Hematopoietic multipotent progenitor cell treated with erythropoietin and hydrocortisone succinate and interleukin-3 and kit ligand, for 17 days (in vitro differentiated cells): ENCODE measurements at places on chromosomes 5 and 9.

- DNase-seq: no peak
These were observed 382.3 kb downstream of the ACTL7B start for GRCh38 chr9:108473209-108474112.

DNA sequence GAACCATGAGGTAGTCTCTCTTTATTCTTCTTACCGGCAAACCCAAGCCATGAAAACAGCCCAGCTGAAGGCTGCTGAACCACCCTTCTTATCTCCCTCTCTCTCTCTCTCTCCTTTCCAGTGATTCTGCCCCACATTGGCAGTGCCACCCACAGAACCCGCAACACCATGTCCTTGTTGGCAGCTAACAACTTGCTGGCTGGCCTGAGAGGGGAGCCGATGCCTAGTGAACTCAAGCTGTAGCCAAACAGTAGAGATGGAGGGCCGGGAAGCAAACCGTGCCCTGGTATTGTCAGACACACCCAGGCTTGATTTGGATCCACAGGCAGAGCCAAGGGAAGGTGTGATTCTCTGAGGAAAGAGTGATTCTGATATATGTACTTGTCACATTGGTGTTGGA lies 14.0 kb downstream of the GRHPR start:
- no peak for DNase-seq

DNA sequence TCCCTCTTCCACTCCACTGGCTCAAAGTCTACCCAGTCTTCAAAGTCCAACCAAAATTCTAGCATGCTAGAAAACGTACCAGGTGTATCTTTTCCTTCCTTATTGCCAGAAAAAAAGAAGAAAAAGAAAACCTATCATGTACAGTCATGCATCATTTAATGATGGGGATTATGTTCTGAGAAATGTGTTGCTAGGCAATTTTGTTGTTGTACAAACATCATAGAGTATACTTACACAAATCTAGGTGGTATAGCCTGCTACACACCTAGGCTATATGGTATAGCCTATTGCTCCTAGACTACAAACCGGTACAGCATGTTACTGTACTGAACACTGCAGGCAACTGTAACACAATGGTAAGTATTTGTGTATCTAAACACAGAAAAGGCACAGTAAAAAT lies 104.8 kb downstream of the SREK1 start:
- DNase-seq: no peak

- DNase-seq: no peak
These were observed 37.2 kb downstream of the GOLM1 start for GRCh38 chr9:86061972-86062739.

DNA sequence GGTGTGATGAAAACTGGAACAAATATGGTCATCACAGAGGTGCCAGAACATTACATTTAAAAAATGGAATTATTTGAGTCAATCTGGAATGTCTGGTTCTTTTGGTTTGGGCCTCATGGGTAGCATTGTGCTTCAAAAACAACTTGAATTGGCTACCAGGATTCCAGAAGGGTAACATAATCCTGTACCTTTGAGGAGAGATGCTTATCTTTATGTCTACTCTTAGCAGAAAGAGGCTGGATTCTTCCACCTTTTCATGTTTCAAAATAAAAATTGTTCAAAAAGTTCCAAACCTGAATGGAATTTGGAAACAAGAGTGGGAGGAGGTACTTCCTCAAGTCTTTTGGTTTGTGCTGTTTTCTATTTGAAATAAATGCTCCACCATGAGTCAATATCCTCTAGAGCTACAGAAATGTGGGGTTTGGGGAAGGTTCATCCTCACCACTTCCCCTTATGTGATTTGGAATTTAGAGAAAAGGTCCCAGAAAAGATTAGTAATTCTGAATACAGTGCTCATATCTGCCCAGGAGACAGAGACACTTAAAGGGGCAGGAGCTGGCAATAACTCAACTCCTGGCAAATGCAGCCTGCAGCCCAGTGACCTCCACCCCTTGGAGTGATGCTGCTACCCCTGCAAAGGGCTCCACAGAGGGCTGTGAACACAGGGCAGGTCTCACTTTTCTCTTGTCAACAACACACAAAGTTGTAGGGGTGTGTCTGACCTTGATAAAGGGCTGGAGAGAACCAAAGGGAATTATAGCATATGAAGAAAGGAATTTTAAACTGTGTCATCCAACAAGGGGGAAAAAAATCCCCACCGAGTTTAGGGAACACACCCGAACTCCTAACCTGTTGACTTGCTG lies 272.8 kb downstream of the CWC27 start:
- no peak for DNase-seq

DNA sequence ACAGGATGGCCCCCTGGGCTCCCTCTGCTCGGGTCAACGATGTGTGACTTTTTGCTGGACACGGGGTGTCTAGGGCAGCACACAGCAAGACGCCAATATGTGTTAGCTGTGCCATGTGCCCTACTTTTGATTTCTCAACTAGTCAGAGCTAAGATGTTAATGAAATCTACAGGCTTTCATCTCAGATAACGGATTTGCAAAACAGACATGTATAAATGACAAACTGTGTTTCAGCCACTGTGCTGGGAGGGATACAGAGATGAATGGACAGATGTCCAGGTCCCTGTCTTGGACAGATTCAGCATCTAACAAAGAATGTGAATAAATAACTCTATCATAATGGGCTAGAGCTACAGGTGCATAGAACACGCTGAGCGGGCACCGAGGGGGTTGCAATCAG lies 160.2 kb upstream of the LHFPL2 start:
- no peak for DNase-seq
